Activated T-helper 1 cell treated with anti-CD3 and anti-CD28 coated beads, Interleukin-2, amount 50 U/mL, for 16 hours (primary cell): ENCODE measurements at places on chromosomes 6 and 20.

- no peak for DNase-seq
Measured at GRCh38 chr6:10633216-10633615, 61.2 kb downstream of the C6orf52 start.

DNA sequence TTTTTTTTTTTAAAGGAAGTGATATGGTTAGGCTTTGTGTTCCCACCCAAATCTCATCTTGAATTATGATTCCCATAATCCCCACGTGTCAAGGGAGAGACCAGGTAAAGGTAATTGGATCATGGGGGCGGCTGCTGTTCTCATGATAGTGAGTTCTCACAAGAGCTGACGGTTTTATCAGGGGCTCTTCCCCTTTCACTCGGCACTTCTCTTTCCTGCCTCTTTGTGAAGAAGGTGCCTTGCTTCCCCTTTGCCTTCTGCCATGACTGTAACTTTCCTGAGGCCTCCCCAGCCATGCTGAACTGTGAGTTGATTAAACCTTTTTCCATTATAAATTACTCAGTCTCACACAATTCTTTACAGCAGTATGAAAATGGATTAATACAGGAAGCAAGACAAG, 64.3 kb downstream of the ZFP64 start:
- DNase-seq = no peak

- DNase-seq = peak; percentile 5
Measured at GRCh38 chr20:51636123-51636522, 93.6 kb upstream of the NFATC2 start.

- no peak for DNase-seq
Measured at GRCh38 chr6:89615882-89616281, 22.7 kb downstream of the LYRM2 start.
